ENCODE measurements at places on chromosomes 12 and 14.

DNA sequence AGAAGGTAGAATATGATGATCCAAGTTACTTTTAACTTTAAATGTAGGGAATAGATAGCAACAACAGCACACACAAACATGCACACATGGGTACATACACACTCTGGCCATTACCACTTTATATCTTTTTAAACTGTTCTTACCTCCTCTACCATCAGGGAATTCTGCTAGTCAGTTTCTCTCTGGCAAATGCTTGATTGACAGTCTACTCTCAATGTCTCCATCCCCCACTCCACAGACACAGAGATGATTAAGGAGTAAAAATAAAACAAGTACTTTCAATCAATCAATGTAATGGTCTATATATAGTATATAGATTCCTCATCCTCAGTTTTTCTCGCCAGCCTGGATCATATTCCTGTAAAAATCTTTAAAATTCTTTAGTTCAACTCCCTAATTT is 16.1 kb upstream of the STRN3 start:
- DNase-seq, result no peak

- DNase-seq, result no peak
These were observed 91.5 kb upstream of the ZFP36L1 start for GRCh38 chr14:68884031-68885030.

- peak; percentile 17 for DNase-seq
These were observed 890 bp upstream of the KIF26A start for GRCh38 chr14:104137297-104138097.

- DNase-seq, result no peak
These were observed 16.3 kb upstream of the NFYB start for GRCh38 chr12:104154286-104154685.

- DNase-seq, result no peak
These were observed 31.6 kb downstream of the KCNC2 start for GRCh38 chr12:75177997-75178396.

GRCh38 chr12:88225776-88226175 is 83.7 kb downstream of the TMTC3 start:
- no peak for DNase-seq

DNA sequence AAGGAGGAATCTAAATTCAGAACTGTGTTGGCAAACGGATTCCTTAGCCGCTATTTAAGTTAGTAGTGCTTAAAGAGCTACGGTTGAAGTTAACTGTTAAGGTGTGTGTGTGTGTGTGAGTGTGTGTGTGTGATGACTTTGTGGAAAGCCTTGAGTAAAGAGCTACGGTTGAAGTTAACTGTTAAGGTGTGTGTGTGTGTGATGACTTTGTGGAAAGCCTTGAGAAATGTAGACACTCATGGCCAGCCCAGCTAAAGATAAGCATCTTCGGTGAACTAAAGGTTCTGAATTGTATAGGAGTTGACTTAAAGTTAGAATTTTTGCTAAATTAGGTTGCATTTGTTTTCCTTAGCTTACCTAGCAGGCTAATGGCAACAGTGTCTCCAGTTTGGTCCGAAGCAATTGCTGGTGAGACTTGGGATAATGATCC is 1.4 kb downstream of the KTN1 start:
- no peak for DNase-seq

DNA sequence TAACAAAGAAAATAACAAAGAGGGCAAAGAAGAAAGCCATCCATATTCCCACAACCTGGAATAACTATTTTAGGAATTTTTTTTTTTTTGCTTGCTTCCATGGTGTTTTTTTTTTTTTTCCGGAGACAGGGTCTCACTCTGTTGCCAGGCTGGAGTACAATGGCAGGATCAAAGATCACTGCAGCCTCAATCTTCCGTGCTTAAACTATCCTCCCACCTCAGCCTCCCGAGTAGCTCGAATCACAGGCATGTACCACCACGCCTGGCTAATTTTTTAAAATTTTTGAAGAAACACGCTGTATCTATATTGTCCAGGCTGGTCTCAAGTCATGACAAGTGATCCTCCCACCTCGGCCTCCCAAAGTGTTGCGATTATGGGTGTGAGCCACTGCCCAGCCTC is 20.2 kb upstream of the ARID4A start:
- no peak for DNase-seq

DNA sequence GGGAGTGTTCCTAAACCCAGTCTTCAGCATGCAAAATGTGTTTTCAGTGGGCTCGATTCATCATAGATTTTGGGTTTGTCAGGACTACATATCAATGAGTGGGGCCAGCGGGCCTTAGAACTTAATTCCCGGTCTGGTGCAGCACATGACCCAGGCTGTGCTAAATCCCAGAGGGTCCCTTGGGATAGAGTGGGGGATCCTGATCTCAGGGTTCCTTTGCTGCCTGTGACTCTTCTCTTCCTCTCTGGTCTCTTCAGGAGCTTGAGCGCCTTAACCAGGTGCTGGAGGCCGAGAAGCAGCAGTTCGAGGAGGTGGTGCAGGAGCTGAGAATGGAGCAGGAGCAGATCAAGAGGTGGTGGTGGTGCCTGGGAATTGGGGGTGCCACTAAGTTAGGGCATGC is 37.5 kb downstream of the PLEKHD1 start:
- no peak for DNase-seq

- no peak for DNase-seq
These were observed 111.1 kb downstream of the ERC1 start for GRCh38 chr12:1102115-1102514.

- no peak for DNase-seq
These were observed 42.6 kb downstream of the LRTM2 start for GRCh38 chr12:1862973-1863372.

DNA sequence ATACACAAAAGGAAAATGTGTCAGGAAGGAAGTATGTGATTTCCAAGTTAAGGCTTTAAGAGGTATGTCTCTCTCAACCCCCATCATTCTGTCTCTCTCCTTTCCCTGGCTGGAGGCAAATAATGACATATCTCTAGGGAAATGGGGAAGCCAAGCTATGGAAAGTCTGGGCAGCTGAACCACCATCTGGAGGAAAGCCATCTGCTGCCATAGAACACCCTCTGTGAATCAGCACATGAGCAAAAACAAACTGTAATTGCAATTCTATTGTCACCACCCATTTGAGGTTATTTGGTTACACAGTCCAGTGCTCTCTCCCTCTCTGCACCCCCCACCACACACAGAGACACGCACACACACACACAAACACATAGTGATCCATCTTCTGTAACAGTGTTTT is 766.2 kb downstream of the FLRT2 start:
- no peak for DNase-seq

GRCh38 chr14:92701826-92702225 is 46.6 kb downstream of the LGMN start:
- no peak for DNase-seq

GRCh38 chr14:76186308-76187027 is 34.7 kb downstream of the GPATCH2L start:
- DNase-seq, result no peak
